A549 treated with AZD2906 at 1 μM for 4 hours (cell line): ENCODE measurements at places on chromosomes 12 and 14. TPM values are rescaled to one million over a fixed set of nuclear protein-coding genes. Genes with fewer than 3 reads are reported as not detected.

Gene ATP23
- total RNA-seq = 4.6 to 5.4 TPM (median 4.9 TPM) in 5 replicates

Gene CIT
- total RNA-seq = 9.4 to 14.4 TPM (median 10.9 TPM) in 5 replicates

Gene PIWIL1
- 0.05 to 0.14 TPM in 2 of 5 replicates, not detected in the others for total RNA-seq

Gene CCDC177
- 0.02 to 0.05 TPM (median 0.03 TPM) in 5 replicates for total RNA-seq

Gene SLC17A8
- total RNA-seq = 0.02 to 0.06 TPM in 2 of 5 replicates, not detected in the others

Gene HOXC9
- total RNA-seq = 12.9 to 13.9 TPM (median 13.4 TPM) in 5 replicates

Gene RPS6KA5
- 4.5 to 6.6 TPM (median 5.5 TPM) in 5 replicates for total RNA-seq

Gene DHH
- total RNA-seq = not detected in 5 replicates

Gene KRT6A
- 10.0 to 14.8 TPM (median 12.1 TPM) in 5 replicates for total RNA-seq

Gene PLBD1
- total RNA-seq = 4.1 to 4.8 TPM (median 4.3 TPM) in 5 replicates

Gene NAV3
- total RNA-seq = 6.6 to 9.6 TPM (median 7.5 TPM) in 5 replicates

Gene CD163L1
- 0.22 to 0.67 TPM (median 0.41 TPM) in 5 replicates for total RNA-seq

Gene MMP19
- total RNA-seq = 0.35 to 0.85 TPM (median 0.39 TPM) in 5 replicates
